ENCODE measurements at places on chromosomes 16 and 17.

GRCh38 chr16:86018487-86018886 is 119.5 kb downstream of the IRF8 start:
- no peak for DNase-seq

GRCh38 chr17:14701886-14702285 is 401.0 kb downstream of the HS3ST3B1 start:
- no peak for DNase-seq

DNA sequence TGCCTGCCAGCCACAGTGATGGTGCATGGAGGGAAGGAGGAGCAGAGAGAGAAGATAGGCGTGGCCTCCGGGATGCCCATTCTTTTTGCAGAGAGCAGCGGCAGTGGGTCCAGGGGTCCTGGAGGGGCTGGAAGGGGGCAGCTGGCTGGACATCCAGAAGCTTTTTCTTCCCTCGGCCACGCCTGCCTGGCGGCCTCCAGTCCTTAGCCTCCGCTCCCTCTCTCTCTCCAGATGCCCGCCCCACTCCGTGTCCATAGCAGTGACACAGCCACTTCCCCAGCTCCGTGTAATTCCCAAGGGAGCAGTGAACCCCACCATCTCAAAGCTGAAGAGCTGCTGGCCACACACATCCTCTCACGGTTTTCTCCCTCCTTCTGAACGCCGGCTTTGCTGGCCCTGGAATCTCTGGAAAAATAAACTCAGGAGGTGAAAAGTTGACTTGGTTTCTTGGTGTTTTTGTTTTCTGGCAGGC is 26.3 kb upstream of the CDC42EP4 start:
- DNase-seq: peak; percentile 65

DNA sequence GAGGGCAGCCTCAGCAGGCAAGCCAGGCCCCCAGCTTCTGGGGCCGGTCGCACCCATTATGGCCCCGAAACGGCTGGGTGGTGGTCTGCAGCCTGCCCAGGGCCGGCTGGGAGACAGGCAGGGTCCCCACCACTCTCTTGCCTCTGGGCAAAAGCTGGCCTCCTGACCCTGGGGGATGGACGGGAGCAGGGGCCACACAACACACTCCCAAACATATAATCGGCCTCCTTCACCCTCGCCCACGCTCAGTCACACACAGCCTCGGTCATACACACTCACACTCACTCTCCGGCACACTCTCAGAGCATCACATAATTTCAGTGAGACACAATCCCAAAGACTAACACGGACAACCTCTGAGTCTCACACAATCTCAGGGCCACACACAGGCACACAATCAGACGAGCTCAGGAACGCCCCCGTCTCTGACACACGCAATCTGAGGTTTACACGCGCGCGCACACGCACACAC is 589 bp downstream of the PEMT start:
- DNase-seq: no peak

DNA sequence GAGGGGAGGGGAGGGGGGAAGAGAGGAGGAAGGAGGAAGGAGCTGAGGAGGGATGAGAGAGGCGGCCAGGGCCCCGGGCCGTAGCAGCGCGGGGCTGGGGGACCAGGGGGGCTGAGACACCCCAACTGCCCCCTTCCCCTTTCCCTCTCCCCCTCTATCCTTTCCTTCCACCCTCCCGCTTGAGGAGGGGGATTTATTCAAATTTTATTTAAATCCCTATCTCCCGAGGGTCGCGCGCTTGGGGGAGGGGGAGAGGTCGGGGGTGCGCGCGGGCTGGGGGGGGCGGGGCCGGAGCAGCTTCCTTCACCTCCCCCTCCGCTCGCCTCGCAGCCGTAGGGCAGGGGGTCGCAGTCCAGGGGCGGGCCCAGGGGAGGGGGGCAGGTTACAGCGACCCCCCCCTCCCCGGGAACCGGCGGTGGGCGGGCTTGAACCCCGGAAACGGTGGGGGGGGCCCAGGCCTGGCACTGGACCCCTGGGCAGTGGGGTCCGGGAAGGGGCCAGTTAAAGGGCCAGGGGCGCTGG is at the start of gene FBXL19:
FBXL19 (plus strand) TSS at position 19 of the 522 bp plus-strand sequence. CDS start 2,183 bp downstream, outside the sequence.
- DNase-seq: no peak
